ENCODE measurements at places on chromosomes 3 and 15.

- DNase-seq, result no peak
These were observed 53.5 kb downstream of the SUCNR1 start for GRCh38 chr3:151926956-151927355.

DNA sequence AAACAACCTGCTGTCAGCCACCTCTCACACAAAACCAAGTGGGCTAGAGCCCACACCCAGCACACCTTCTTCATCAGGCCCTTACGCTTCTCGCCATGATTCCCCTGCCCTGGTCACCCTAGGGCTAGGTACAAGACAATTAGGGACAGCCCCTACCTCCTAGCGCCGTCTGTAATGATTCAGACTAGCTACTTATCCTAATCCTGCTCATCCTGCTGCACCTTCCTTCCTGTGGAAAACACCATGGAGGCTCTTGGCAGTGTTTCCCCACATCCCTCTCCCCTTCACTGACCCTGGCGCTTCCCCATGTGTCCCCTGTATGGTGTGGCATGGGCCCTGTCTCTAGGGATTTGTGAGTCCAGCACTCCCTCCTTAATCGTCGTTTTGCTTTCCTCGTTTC is 39.6 kb upstream of the ICE2 start:
- DNase-seq, result no peak

- DNase-seq, result no peak
These were observed 8.5 kb downstream of the RPS17 start for GRCh38 chr15:82531496-82532382.

DNA sequence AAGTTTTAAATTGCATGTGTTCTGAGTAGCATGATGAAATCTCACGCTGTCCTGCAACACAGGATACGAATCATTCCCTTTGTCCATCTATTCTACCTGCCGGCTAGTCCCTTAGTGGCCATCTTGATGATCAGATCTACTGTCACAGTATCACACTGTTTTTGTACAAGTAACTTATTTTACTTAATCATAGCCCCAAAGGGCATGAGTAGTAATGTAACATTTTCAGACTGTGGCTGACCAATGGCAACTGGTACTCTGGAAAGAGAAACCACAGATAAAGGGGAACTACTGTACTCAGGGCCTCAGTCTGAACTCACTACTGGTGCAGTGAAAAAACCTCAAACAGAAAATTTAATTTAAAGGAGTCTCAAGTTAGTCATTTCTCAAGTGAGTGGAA is 127.3 kb upstream of the MRPL3 start:
- no peak for DNase-seq

DNA sequence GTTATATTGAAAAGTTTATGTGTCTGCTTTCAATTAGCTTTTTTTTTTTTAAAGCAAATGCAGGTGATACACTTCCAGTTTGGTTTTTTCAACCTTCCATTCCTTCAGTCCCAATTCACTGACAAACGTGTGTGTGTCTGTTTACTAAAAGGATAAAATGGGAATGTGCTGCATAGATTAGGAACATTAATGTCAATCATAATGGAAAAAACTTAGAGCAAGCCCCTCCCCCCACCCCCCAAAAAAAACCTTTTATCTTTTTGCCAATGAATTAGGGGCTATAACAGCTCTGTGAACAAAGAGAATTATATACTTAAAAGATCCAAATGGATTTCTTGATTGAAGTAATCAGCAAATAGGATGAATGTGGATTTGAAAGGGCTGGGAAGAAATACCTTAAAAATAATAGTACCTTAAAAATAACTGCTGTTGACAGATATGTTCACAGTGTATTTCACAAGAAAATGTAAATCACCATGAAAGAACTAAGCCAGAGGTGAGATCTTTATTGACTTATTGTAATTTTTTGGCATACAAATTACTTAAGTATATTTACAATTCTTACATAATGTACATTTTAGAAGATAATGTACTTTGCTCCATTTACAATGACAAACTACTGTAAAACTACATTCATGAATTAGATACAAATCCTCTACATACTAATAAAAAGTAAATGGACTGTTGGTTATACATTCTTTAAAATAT is 3.5 kb upstream of the XXYLT1 start:
- no peak for DNase-seq

DNA sequence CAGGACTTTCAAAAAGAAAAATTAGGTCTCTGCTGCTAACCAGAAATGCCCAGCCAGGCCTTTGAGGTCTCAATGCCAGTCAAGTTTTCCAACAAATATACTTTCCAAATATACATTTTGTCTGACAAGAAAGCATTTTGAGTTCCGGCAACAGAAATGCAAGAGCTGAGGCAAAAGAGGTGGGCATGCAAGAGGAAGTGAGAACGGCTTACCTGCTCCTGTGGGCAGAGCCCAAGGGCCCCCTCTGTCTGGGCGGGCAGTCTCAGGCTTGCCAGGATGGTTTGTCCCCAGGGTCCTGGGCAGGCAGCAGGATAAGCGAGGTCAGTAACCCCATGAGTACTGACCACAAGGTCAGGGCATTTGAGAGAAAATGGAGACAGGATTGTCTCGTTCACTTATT is 136.1 kb upstream of the TOPAZ1 start:
- DNase-seq, result no peak

DNA sequence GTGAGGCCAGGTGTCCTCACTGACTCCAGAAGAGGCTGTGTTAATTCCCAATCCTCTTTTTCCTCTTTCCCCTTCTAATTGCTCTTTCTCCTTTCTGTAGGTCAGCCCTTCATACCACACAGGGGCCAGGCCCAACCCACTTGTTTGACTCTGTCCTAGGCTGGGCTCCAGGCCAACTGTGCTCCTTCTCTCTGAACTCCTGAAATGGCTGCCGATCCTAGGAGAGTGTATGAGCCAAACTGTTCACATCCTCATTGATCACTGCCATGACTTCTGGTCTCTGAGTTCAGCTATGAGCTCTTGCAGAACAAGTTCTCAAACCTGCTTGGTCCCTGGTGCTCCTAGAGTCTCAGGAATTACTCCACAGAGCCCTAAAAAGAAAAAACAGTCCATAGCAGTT is 145.1 kb downstream of the VGLL4 start:
- DNase-seq, result no peak

DNA sequence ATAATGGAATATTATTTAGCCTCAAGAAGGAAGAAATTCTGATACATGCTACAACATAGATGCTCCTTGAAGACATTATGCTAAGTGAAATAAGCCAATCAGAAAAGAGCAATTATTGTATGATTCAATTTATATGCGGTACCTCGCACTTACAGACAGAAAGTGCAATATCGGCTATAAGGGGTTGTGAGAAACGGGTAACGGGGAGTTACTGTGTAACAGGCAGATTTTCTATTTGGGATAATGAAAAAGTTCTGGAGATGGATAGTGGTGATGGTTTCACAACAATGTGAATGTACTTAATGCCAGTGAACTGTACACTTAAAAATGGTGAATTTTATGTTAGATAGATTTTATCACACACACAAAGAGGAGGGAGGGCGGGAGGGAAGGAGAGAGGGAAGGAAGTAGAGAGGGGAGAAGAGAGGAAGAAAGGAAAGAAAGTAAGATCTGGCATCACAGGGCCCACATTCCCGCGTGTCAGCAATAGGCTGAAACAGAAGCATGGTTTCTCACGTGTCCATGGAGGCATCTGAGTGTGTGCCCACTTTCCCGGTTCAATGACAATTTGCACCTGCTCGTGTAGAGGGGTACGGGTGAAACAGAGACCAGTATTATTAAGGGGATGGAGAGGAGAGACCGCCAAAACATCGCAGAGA is 700 bp upstream of the BLM start:
- DNase-seq, result no peak

DNA sequence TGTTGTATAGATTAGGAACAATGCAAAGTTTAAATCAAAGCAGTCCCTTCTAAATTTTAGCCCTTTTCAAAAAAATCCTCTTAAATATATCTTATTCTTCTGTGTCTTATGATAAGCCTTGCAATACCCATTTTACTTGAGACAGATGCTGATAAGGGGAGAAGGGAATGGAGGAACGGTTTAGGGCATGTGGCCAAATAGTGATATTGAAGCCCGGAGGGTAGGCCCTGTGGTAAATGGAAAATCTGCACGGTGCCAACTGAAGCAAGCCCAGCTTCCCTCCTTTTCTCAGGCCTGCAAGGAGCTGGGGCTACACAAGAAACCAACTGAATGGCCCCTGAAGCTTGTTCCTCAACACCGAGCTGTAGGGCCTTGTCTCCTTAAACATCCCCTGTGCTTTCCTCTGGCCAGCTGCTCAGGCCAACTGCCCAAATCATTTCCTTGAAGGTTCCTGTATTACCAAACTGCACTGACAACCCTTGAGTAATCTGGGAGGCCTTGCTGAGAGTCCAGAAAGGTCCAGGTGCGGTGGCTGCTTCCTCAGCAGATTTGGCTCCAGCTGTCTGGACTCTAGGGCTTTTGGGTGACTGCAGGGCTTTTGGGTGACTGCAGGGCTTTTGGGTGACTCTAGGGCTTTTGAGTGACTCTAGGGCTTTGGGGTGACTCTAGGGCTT is 67.2 kb downstream of the NCEH1 start:
- DNase-seq, result no peak

DNA sequence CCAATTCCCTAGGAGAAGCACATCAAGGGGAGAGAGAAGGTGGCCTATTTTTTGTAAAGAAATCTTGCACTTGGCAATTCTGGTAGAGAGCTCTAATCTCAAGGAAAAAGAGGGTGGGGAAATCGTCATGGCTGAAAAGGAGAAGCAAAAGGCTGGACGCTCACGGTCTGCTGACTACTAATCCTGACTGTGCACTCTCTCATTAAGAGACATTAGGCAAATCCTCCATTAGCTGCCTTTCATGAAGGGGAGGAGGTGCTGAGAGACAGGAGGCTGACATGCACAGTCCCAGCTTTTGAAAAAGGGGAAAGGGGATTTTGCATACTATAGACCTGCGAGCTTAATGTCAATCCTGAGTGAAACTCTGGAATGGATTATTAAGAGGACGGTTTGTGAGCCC is 170.0 kb downstream of the NR2F2 start:
- no peak for DNase-seq

DNA sequence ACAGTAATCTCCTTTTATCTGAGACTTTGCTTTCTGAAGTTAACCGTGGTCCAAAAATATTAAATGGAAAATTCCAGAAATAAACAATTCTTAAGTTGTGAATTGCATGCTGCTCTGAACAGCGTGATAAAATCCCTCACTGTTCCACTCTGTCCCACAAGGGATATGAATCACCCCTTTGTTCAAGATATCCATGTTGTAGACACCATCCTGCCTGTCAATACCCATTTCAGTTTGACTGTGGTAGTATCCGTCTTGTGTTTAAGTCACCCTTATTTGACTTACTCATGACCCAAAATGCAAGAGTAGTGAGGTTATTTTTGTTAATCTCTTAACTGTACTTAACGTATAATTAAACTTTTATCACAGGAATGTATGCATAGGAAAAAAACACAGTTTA is 435.0 kb downstream of the SHQ1 start:
- no peak for DNase-seq

- no peak for DNase-seq
These were observed 6.1 kb downstream of the RHCG start for GRCh38 chr15:89490081-89490813.

GRCh38 chr15:81216422-81216821 is 19.7 kb downstream of the IL16 start:
- DNase-seq, result no peak

- no peak for DNase-seq
These were observed 111.2 kb upstream of the KLHL25 start for GRCh38 chr15:85905751-85906450.

DNA sequence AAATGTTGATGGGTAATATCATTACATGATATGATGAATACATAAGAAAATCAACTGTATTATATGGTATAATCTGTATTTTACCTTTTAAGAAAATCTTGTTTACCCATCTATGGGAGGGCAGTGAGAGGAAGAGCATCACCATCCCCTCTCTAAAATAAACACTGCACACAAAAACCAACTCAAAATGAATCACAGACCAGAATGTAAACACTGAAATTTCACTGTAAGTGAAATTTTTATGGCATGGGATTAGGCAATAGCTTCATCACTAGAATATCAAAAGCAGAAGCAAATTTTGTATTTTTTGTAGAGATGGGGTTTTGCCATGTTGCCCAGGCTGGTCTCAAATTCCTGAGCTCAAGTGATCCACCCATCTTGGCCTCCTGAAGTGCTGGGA is 26.2 kb downstream of the IFT80 start:
- DNase-seq, result no peak

- DNase-seq, result no peak
These were observed 36.7 kb downstream of the ZBTB38 start for GRCh38 chr3:141405025-141405424.

DNA sequence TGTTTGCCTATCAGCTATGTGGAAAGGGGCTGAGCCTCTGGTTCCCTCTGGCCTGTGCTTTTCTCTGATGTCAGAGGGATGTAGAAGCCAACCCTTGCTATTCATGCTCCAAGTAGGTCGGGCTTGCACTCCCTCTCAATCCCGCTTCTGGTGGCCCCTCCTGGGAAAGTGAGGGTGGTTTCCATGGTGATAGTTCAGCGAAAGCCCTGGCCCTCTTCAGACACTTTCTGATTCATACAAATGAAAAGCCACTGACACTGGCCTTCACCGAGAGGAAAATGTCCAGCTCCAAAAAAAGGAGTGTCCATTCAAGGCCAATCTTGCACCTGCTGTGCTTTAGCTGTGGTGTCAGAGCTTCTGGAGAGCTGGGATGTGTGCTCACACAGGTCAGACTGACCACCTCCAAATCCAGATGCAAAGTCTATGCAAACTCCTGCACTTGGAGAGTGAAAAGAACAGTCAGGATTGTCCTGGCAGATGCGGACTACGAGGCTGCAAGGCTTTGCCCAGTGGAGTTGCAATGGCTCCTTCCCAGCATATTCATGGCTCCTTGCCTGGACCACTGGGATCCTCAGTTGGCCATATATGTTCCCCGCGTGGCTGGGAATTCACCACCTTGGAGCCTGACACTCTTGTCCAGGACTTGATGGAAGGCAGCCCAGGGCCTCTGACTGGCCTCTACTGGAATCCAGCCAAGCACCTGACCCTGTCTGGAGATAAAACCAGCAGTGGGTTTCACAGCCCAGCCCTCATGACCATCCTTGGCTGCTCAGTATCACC is 96.6 kb downstream of the CEMIP start:
- no peak for DNase-seq

- no peak for DNase-seq
These were observed 316.7 kb downstream of the LPP start for GRCh38 chr3:188470508-188471130.

- DNase-seq, result no peak
These were observed 85.4 kb downstream of the WDR76 start for GRCh38 chr15:43912208-43912607.

DNA sequence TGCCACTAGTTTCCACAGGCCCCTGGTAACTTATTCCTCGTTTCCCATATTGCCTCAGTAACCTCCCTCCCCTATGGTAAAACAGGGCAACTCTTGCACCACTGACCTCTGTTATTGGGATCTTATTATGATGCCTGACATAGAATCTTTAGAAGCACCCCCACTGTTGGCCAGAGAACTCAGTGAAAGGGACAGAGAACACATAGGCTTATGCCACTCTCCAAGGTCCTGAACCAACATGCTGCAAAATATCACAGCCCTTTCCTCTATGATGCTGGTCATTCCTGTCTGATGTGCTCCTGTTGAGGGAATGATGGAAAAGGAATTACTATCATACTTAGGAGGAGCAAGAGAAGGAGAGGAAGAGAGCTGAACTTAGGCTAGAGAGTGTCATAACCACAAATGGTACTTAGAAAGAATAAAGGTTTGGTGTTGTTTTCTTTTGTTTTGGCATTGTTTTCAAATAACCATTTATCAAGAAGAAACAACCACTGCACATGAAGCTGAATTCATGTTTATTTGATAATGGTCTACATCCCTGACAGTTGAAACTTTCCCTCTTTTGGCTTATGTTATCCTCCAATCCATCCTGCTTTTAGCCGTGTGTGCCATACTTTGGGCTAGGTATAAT is 330.2 kb downstream of the EPHB1 start:
- no peak for DNase-seq
